ENCODE measurements at places on chromosomes 16 and 17.

- DNase-seq = no peak
Measured at GRCh38 chr17:10754109-10754508, 24.3 kb upstream of the TMEM220 start.

- no peak for DNase-seq
Measured at GRCh38 chr16:1887711-1888354, 15.9 kb upstream of the MEIOB start.

- DNase-seq = no peak
Measured at GRCh38 chr17:2749058-2749783, at the start of gene CCDC92B. Gene CCDC92B (minus strand): TSS chr17:2749652. CDS start chr17:2735145, 14,507 bp downstream.

- no peak for DNase-seq
Measured at GRCh38 chr17:42879596-42879985, 21.0 kb upstream of the G6PC1 start.

DNA sequence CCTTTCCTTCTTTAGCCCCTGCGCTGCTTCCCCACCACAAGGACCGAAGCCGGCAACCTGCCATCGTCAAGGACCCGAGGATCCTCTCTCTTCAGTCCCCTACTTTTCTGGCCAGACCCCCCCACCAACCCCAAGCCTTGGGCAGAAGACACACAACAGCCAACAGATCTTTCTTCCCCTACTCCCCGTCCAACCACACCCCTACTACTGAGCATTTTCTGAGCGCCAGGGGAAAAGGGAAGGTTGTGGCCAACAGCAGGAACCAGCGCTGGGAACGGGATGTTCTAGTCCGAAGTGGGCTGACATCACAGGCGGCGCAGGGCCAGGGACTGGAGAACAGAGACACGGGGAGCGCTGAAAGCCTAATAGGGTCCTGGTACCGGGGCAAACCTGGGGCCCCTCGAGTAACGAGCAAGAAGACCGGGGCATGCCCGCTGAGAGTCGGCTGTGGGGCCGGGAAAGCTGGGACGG lies 528 bp downstream of the PER1 start:
- no peak for DNase-seq

DNA sequence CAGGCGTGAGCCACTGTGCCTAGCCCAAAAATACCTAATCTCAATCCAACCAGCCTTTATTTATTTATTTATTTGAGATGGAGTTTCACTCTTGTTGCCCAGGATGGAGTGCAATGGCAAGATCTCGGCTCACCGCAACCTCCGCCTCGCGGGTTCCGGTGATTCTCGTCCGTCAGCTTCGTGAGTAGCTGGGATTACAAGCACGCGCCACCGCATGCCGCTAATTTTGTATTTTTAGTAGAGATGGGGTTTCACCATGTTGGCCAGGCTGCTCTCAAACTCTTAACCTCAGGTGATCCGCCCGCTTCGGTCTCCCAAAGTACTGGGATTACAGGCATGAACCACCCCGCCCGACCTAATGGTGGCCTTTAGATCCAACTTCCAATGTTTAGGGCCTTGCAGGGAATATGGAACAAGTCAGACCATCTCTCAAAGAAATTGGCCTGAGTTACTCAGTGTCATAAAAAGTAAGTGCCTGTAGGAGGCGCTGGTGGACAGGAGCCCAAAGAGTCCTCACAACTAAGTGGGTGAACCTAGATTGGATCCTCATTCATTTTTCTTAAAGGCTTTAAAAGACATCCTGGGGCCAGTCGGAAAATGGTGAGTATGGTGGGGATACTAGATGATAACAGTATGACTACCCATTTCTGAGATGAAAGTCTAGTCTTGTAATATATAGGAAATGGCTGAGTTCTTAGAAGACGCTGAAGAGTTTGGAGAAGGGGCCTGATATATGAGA lies 4.6 kb downstream of the ZSCAN10 start:
- no peak for DNase-seq

GRCh38 chr16:70777973-70778406 lies 23.0 kb downstream of the VAC14 start:
- DNase-seq = no peak

DNA sequence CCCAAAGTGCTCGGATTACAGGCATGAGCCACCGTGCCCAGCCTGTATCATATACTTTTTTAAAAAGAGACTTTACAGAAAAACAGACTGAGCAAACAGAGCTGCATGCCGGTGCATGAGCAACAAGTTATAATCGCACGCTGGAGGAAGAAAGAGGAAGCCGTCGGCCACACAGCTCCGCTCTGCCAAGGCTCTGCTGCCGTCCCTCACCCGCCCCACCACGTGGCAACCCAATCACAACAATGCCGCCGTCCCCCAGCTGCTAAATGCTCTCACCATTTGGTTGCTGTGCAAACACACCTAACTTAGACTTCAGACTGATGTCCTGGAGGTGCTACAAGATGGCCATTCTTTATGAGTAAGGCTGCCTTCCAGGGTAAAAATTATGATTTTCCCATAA lies 83.5 kb downstream of the ADCY9 start:
- no peak for DNase-seq

- DNase-seq = no peak
Measured at GRCh38 chr16:10770907-10771306, 27.3 kb downstream of the NUBP1 start.

- DNase-seq = no peak
Measured at GRCh38 chr16:2782583-2783351, 4.6 kb downstream of the PRSS33 start.
